ENCODE measurements at places on chromosomes 12 and 14. TPM values are rescaled to one million over a fixed set of nuclear protein-coding genes. Genes with fewer than 3 reads are reported as not detected.

Gene SLCO1B1
- total RNA-seq, result 0.24 TPM

Gene KRT79
- not detected for total RNA-seq

Gene DYNLL1
- total RNA-seq, result 243 TPM

DNA sequence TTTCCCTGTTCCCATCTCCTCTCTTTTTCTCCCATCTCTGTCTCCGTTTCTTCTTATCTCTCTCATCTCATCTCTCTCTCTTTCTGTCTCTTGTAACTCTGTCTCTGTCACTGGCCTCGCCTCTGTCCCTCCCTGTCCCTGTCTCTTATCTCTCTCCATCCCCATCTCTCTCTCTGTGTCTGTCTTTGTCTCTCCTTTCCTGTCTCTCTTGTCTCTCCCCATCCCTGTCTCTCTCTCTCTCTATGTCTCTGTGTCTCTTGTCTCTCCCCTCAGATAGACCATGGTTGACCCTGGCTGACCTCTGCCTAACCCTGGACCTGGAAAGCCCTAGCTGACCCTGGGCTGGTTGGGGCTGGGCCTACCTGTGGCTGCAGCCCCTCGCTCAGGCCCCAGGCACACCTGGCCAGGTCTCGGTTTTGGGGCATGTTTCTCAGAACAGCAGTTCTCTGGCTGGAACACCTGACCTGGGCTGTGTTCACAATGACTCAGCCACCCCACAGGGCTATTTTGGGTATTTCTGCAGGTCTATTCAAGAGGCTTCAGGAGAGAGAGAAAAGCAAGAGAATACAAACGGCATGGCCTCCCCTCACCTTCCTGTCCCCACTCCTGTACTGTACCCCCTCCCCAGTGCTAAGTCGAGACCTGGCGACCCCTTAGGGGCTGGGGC is 174.4 kb downstream of the TMEM121 start:
- no peak for DNase-seq

Gene LLPH
- total RNA-seq, result 25.4 TPM

DNA sequence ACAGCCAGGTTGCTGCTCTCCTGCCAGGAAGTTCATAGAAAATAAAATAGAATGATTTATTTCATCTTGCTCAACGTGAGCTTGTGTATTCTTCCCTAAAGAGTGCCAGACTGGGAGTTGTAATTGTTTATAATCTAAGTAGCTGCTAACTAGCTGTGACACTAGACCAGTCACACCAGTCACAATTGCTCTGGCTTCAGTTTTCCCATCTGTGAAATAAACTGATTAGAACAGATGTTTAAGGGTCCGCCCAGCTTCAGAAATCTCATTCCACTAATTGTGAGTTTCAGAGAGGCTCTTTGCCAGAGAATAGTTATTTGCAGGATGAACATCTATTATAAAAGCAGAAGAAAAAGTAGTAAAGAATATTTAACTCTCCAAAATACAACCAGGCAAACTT is 55.6 kb upstream of the ZDHHC17 start:
- DNase-seq, result no peak

Gene GPR65
- 0.57 TPM for total RNA-seq

GRCh38 chr12:18054925-18055619 is 34.9 kb downstream of the RERGL start:
- DNase-seq, result no peak

Gene IL22
- not detected for total RNA-seq

Measured in cardiac septum (tissue), 1 donor.